Cerebellar cortex (tissue), 1 donor: ENCODE measurements at places on chromosomes 11 and 22.

DNA sequence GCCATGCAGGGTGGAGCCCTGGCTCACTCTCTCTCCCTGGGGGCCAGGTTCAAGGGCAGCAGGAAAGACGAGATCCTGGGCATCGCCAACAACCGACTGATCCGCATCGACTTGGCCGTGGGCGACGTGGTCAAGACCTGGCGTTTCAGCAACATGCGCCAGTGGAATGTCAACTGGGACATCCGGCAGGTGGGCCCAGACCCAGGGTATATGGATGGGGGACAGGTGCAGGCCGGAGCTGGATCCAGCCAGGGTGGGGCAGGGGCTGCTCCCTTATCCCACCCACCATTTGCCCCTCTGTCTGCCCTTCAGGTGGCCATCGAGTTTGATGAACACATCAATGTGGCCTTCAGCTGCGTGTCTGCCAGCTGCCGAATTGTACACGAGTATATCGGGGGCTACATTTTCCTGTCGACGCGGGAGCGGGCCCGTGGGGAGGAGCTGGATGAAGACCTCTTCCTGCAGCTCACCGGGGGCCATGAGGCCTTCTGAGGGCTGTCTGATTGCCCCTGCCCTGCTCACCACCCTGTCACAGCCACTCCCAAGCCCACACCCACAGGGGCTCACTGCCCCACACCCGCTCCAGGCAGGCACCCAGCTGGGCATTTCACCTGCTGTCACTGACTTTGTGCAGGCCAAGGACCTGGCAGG, 2.9 kb downstream of the TRPT1 start:
- DNase-seq = no peak

DNA sequence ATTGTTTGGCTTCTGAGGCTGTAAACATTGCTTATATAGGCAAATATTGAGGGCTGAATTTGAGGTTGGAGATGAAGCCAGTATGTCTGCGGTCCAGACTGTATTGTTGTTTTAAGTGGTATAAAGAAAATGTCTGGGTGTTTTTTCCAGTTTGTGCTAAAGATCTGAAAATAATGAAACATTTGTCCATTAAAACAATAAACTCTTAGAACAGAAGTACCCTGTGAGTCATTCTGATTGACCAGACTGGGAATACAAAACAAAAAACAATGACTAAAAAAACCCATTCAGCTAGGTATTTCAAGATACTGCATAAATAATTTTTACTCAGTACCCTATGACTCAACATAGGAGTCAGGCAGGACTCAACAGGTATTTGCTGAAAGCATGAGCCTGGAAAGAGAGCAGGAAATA, 20.4 kb downstream of the ALKBH8 start:
- no peak for DNase-seq

DNA sequence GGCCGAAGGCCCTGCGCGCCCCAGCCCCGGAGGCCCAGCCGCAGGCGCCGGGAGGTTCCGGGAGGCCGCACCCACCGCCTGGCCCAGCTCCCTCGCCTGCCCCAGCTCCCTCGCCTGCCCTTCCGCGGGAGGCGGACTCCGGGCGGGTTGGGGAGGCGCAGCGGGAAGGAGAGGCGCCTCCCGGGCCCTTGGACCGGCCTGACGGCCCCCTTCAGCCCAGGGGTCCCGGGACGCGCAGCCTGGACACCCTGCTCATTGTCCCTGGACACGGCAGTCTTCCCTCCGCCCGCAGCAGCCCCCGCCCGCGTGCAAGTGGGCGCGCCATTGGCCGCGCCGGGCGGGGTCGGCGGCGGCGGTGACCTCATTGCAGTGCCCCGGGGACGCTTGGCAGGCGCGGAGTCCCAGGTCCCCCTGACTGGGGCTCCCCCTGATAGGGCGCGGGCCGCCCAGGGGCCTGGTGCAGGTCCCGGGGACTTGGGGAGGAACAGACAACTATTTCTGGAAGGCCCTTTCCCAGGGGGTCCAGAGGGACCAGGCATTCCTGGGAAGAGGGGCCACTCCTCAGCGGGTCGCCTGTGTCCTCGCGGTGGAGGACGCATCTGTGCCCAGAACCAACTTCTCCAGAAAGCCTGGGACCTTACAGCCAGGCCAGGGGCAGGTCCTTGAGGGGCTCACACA, 501 bp downstream of the CD151 start:
- no peak for DNase-seq

- peak; percentile 91 for DNase-seq
Observed at GRCh38 chr11:43580735-43581369, 99.7 kb upstream of the HSD17B12 start.

DNA sequence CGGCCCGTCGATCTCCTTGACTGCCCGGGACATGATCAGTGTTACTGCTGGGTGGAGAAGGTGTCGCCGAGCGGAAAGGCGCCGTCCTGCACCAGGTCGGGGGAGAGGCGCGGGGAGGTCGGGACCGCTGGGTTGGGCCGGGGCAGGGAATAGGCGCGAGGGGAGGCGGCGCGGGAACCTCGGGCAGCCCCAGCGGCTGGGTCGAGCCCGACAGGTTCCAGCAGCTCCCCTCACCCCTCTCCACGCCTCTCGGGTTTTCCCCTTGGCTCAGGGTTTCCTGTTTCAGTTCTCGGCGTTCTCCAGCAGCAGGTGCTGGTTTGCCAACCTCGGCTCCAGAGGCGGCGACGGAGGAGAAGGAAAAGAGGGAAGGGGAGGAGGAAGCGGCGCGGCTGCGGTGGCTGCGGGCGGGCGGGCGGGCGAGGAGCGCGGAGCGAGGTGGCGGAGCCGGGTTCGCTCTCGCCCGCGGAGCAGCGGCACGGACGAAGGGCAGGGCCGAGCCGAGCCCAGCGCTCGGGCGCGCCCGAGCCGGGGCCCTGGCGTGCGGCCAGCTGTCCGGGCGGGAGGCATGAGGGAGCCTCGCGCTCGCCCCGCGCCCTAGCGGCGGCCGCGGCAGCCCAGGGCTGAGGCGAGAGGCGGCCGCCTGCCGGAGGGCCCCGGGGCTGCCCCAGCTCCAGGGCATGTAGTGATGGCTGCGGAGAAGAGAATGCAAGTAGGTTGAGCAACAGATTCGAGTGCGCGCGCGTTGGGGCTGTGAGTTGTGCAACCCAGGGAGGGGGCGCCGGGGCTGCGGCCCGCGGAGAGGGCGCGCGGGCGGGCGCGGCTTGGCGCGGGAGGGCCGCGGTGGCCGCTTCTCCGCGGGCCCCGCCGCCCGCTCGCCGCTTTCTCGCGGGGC, at the start of gene ZC3H12C:
ZC3H12C (plus strand) TSS at position 878 of the 892 bp plus-strand sequence. CDS start 20 bp downstream, outside the sequence.
- DNase-seq = peak; percentile 72

GRCh38 chr11:112339566-112339965, 78.9 kb upstream of the PLET1 start:
- DNase-seq = no peak

DNA sequence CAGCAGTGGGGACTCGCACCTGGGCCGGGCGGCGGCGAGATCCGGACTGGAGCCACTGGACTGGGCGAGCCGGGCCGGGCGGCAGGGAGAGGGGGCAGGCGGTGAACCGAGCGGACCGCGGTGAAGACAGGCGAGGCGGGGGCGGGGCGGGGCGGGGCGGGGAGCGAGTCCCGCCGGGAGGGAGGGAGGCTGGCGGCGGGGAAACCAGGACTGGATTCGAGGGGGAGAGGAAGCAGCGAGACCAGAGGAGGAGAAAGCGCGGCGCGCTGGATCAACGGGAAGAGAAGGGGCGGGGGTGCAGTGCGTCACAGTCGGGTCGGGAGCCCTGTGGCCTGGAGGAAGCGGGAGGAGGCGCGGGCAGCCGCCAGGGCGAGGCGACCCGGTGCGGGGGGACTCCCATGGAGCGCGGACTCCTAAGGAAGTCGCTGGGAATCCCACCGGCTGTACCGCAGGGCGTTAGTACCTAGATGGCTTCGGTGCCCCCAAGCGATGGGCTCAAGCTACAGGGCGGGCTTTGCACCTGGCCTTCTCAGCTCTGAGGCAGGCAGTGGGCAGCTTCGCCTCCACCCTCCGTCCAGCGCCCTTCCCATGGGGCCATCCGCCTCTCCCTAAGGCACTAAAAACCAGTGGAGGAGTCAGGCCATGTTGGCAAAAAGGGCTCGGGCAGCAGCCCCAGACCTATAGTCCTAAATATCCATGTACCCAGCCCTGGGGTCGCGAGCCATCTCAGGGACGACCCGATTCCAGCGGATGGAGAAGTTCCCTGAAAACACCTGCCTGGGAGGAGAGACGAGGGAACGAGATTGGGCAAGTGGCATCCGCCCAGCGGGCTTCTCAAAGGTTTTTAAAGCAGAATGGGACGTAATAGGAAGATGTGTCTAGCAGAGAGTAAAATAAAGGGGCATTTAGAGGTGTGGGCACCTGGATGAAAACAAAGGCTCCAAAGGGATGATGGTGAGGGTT, at the start of gene TMEM121B:
TMEM121B (minus strand) TSS at position 128 of the 963 bp plus-strand sequence. CDS start 233 bp downstream, outside the sequence.
- peak; percentile 86 for DNase-seq

DNA sequence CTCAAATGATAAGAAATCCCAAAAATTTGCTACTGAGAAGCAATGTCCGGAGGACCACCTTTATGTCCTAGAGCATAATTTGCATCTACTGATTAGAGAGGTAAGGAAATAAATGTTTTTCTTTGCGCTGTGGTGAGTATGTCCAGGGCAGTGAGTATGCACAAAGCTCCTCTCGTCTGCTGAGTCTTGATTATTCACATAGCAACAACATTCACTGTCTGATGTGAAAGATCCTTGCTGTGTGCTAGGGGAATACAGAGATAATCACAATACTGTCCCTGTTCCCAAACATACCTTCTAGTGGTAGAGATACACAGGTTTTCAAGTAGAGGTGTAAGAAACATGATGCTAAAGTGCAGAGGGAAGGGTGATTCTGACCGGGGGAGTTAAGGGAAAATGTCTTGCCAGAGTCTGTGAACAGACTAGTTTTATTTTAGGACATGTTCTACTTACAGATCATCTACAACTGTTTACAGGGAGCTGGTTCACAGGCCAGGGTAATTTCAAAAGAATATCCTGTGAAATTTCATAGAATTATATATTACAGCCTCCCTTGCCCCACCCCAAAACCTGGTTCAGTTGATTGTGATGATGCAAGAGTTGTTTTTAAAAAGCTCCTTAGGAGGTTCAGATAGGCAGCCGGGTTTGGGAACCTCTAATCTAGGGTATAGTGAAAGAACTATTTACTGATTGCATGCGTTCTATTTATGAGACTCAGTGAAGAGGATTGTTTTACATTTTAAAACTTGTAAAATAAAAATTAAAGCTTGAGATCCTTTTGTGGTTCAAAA, 12.6 kb downstream of the MED17 start:
- DNase-seq = no peak

GRCh38 chr11:102800767-102801166, 2.8 kb upstream of the MMP1 start:
- no peak for DNase-seq

DNA sequence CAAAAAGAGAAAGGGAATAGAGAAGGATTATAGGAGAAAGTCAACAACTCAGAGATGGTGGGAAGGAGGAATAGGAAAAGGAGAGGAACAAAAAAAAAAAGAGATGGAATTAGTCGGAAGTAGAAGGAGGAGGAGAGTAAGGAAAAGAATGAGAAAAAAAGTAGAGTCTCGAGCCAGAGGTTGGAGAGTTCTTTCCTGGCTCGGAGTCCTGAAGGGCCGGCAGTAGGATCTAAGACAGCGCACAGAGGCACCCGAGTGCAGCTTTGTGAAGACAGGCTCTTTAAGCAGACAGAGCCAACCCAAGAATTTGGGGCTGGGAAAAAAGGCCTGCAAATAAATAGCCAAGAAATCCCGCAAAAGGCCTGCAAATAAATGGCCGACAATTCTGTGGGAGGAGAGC, 170.4 kb upstream of the CCDC90B start:
- no peak for DNase-seq

GRCh38 chr11:32056438-32056837, 34.4 kb upstream of the RCN1 start:
- no peak for DNase-seq

- DNase-seq = no peak
Observed at GRCh38 chr11:123570939-123571580, 83.4 kb downstream of the SCN3B start.

DNA sequence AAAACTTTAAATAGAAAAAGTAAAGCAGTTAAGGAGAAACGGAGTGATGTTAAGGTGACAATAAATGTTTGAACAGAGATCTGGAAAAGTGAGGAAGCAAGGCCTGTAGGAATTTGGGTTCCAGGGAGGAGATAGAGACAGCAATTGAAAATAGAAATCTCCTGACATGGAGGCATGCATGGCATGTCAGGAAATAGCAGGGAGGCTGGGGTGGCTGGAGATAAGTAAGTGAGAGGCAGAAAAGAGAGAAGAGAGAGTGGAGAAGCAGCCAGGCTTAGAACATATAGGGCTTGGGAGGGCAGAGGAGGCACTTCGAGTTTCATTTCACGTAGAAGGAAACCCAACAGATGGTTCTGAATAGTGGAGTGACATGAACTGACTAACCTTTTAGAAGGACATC, 185.5 kb downstream of the LRRC4C start:
- no peak for DNase-seq

GRCh38 chr22:38724926-38725571, 19.3 kb downstream of the GTPBP1 start:
- no peak for DNase-seq

- DNase-seq = peak; percentile 71
Observed at GRCh38 chr11:82718307-82718706, 15.4 kb downstream of the FAM181B start.

- DNase-seq = no peak
Observed at GRCh38 chr11:1382429-1382828, 7.3 kb upstream of the BRSK2 start.

DNA sequence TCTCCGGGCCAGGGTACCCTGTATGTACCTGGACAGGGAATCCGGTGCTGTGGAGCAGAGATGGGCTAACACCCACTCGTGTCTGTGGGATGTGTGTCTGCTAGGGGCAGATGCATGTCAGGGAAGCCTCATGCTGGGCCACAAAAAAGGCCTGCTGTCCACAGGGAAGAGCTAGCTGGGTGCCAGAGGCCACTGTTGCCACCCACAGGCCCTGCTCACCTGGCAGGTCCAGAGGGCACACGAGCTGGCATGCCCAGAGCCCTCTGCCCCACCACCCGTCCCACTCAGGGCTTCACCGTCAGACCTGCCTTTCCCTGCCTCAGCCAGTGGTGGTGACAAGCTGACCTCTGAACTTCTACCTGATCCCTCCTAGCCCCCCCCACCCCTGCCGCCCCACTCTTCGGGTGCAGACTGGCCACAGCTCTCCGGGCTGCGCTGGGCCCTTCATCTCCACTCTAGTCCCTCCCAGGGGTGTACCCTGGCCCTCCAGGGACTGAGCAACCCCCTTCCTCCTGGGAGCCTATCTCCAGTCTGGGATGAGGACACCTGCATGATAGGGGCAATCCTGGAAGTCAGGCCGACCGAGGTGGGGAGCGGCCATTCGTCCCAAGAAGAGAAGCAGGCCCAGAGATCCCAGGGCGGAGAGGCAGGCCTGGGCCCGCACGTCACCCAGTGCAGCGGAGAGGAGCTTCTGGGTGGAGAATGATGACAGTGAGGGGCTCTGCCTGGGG, 1.4 kb downstream of the SLC25A22 start:
- DNase-seq = no peak

GRCh38 chr22:50250249-50250554, 863 bp downstream of the HDAC10 start:
- no peak for DNase-seq

DNA sequence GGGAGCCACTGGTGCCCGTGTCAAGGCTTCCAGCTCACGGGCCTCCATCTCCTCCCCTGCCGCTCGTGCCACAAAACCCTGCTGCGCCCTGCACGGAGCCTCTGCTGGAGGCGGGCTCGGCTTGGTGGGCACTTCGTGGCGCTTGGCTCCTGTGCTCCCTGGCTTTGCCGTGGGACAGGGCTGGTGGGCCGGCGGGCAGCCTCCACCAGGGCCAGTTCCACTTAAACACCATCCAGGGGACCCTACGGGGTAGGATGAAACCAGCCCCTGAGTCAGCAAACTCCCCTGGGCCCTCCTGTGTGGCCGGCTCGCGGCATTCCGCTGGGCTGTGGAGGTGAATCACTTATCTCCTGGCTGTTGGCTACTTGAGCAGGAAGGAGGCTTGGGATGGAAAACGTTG, 1304.6 kb downstream of the BRD1 start:
- DNase-seq = no peak
